Activated CD4-positive, alpha-beta T cell treated with anti-CD3 and anti-CD28 coated beads for 24 hours (primary cell): ENCODE measurements at places on chromosomes 3 and 15.

GRCh38 chr3:30493911-30494311 is 112.5 kb upstream of the TGFBR2 start:
- DNase-seq: no peak

GRCh38 chr15:40096094-40096891 is 12.4 kb downstream of the BMF start:
- DNase-seq: no peak

GRCh38 chr3:104939196-104939595 is 427.5 kb upstream of the ALCAM start:
- no peak for DNase-seq

GRCh38 chr15:96115642-96116041 is 214.9 kb upstream of the NR2F2 start:
- DNase-seq: no peak

DNA sequence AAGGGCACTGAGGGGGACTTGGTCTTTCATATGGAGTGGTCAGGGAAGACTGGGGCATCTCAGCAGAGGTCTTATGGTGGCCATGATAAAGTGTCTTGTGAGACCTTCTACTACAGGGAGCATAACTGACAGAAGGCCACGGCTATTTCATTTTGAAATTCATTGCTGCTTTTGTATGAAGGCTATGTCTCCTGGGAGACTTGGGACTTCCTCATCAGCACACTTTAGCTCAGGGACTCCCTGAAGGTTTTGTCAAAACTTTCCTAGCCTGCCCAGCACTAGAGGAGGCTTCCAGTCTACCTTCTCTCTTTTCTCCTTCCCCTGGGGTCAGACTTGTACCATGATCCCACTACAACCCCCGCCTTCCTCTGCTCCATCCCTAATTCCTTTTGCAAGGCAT is 77.2 kb upstream of the RASGRF1 start:
- DNase-seq: no peak

- no peak for DNase-seq
Measured at GRCh38 chr15:31472636-31473384, 146.2 kb downstream of the KLF13 start.

DNA sequence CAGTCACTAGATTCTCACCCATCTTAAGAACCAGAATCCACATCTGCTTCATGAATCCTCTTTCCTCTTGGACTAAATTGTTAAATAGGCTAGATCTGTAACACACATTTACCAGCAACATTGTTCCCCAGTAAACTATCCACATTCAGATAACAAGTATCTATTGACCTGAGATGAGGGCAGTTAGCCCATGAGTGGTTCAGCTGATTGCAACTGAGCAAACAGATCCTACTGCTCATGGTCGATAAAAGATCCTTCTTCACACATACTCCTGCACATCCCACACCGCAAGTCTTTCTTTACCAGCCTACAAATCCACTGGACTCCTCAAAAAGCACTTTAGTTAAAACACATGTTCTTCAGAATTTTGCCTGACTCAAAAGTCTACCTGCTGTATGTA is 59.2 kb downstream of the UACA start:
- DNase-seq: no peak

DNA sequence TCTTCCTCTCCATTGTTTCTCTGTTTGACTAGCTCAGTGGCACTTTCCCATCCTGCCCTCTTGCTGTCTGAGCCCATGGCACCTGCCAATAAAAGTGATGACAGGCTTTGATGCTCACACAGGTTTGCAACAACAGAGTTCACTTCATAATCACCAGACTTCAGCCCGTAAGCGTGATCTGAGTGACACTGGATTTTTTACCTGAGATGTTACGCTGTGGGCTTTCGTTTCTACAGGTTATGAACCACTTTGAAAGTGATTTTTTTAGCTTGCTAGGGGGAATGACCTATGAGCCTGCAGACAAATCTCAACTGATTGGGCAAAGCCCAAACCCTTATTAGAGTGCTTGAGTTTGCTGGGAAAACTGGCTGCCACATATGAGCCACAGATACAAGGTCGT is 173.9 kb upstream of the ICE2 start:
- no peak for DNase-seq

GRCh38 chr3:167958141-167958540 is 137.6 kb downstream of the GOLIM4 start:
- no peak for DNase-seq

- DNase-seq: no peak
Measured at GRCh38 chr3:131283862-131284261, 97.7 kb upstream of the NUDT16 start.

GRCh38 chr3:45677033-45677446 is 12.2 kb upstream of the SACM1L start:
- no peak for DNase-seq

- DNase-seq: no peak
Measured at GRCh38 chr3:152269056-152269830, 514 bp downstream of the MBNL1 start.

GRCh38 chr3:87987952-87988351 is 70.9 kb downstream of the CGGBP1 start:
- DNase-seq: no peak

- DNase-seq: no peak
Measured at GRCh38 chr15:66261056-66261455, 7.5 kb upstream of the MEGF11 start.
